ENCODE measurements at places on chromosomes 5 and 9.

GRCh38 chr5:134742134-134742533 lies 3.8 kb downstream of the CAMLG start:
- DNase-seq, result no peak

GRCh38 chr9:88984543-88984883 lies 6.8 kb upstream of the S1PR3 start:
- no peak for DNase-seq

DNA sequence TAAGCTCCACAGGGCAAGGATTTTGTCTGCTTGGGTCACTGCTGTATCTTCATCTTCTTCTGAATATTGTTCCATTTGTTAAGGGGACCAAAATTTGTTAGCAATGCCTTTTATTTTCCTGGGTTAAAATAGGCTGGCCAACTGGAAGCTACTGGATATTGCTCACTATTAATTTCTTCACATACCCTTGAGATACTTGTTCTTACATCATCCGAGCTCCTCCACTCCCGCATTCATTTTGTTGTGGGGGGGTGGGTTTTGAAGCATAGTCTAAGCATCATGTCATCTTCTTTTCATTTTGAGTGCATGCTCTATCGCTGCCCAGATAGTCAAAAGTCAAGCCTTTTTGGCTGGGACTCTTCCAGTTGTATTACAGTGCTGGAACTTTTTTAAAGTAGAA lies 42.5 kb upstream of the PIK3R1 start:
- DNase-seq, result no peak

DNA sequence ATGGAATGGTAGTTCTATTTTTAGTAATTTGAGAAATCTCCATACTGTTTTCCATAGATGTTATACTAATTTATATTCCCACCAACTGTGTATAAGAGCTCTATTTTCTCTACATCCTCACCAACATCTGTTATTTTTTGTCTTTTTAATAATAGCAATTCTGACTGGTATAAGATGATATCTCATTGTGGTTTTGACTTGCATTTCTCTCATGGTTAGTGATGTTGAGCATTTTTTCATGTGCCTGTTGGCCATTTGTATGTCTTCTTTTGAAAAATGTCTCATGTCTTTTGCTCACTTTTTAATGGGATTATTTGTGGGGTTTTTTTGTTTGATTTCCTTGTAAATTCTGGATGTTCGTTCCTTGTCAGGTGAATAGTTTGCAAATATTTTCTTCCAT lies 154.4 kb downstream of the ZSWIM6 start:
- DNase-seq, result no peak

DNA sequence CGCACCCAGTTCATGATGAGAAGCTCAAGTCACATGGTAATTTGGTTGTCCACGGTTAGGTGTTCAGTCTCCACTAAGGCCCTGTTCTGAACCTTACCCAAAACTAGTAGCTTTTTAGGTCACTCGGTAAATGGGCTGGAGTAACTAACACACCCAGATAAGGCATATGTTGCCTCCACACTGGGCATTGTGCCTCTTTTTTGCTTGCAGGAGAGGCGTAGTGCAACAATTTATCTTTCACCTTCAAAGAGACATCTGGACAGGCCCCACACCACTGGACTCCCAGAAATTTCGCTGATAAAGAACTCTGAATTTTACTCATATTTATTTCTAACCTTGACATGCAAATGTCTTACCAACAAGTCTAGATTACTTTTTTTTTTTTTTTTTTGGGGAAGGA lies 16.8 kb upstream of the PTGES start:
- DNase-seq, result no peak

DNA sequence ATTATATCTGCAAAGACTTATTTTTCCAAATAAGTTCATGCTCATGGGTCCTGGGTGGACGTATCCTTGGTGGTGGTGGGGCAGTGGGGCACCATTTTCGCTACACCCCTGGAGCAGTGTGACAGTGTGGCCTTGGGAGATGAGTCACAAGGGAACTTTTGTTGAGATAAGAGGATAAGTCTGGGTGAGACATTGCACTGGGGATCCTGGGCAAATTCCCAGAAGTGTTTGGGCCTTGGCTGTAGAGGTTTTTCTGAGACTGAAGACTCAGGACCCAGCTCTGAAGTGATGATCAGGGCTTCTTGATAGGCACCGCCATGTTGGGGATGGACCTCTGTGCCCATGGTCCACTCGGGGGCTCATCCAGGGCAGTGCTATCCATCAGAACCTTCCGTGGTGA lies 149.4 kb downstream of the MACROH2A1 start:
- DNase-seq, result no peak

DNA sequence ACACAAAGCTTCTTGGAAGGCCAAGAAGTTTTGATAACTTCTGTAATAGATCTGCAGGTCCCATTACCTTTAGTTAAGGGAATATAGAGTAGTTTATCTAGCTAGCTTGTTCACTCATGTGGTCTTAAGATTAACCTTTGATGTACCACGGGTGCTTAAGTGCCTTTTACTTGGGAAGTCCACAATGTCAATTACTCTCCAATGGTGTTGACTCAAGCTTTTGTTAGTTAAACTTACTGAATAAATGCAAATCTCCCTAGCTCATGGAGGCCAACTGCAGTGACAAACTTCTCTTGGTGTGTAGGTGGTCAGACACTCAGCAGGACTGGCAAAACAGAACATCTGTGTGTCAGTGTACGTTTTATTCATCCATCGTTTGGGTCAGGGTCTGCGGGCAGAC lies 501.5 kb downstream of the ELAVL2 start:
- DNase-seq, result no peak

- no peak for DNase-seq
These were observed 31.5 kb upstream of the SGCD start for GRCh38 chr5:156295431-156295830.

DNA sequence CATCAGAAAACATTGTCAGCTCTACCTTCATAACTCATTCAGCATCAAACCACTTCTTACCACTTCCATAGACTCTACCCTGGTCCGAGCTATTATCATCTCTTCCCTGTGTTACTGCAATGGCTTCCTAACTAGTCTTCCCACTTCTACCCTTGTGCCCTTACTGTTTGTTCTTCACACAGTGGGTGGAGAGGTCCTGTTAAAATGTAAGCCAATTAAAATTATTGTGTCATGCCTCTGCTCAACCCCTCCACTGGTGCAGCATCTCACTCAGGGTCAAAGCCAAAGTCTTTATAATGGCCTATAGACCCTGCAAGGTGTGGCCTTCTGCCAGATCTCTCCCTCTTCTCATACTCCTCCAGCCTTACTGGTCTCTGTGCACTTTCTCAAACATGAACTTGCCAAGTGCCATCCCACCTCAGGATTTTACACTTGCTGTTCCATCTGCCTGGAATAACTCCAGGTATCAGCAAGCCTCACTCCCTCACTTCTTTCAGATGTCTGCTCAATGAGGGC lies 22.8 kb upstream of the ARAP3 start:
- DNase-seq, result no peak

GRCh38 chr5:143094087-143094521 lies 309.4 kb downstream of the NR3C1 start:
- no peak for DNase-seq

- peak; percentile 40 for DNase-seq
These were observed 647 bp downstream of the SMARCA2 start for GRCh38 chr9:2015581-2016407.

- no peak for DNase-seq
These were observed 276.0 kb upstream of the TUSC1 start for GRCh38 chr9:25954209-25954608.

- no peak for DNase-seq
These were observed 394.2 kb upstream of the IRX2 start for GRCh38 chr5:3145641-3146040.

DNA sequence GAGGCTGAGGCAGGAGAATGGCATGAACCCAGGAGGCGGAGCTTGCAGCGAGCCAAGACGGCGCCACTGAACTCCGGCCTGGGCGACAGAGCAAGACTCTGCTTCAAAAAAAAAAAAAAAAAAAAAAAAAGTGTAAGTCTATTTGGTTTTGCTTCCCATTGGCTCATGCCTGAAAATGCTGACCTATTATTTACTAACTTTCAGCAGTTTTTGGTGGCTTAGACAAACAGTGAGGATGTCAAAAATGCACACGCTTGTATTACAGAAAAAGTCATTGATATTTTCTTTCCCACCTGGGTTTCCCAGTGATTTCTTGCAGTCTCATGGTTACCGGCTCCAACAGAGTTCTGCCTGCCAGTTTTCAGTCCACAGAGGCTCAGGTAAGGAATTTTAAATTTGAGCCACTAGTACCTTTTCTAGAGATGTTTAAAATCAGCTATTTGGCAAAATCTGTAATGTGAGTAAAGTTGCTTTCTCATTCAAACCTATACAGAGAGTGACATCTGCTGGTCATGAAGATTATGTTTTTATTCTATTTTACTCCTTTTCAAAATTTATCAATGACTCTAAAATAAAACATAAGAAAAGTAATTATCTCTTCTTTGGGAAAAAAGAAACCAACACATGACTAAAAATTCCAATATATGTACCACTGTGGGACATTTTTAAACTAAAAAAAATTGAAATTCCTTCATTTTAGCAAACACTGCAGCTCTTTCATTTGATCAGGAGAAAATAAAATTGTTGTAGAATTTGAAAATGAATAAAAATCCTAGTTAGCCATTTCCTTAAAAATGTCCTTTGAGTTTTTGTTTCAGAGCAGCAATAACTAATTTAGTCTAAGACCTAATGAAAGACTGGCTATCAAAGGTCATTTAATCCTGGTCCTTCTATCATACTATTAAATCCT lies 8.8 kb downstream of the FAM200C start:
- no peak for DNase-seq

DNA sequence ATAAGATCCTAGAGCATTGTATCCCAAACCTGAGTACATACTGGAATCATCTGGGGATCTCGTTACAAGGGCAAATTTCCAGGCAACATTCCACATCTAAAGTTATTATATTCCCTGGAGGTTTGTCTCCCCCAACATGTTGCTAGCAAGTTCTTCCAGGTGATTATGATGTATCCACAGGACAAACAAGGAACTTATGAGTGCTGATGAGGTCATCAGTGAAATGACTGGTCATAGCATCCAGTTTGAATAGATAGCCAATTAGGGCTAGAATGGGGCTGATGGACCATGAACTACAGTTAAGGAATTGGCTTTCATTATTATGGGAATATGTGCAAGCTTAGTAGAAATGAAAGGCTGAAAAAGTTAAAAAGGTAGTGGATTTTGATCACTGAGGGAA lies 115.2 kb downstream of the CWC27 start:
- no peak for DNase-seq

GRCh38 chr5:146745931-146746577 lies 132.5 kb downstream of the PPP2R2B start:
- DNase-seq, result no peak

- no peak for DNase-seq
These were observed 90.5 kb downstream of the ADAMTS2 start for GRCh38 chr5:179254638-179255271.

- no peak for DNase-seq
These were observed 694.1 kb upstream of the C9orf72 start for GRCh38 chr9:28267351-28267750.

- DNase-seq, result no peak
These were observed 78.0 kb downstream of the OTULIN start for GRCh38 chr5:14742498-14742897.

DNA sequence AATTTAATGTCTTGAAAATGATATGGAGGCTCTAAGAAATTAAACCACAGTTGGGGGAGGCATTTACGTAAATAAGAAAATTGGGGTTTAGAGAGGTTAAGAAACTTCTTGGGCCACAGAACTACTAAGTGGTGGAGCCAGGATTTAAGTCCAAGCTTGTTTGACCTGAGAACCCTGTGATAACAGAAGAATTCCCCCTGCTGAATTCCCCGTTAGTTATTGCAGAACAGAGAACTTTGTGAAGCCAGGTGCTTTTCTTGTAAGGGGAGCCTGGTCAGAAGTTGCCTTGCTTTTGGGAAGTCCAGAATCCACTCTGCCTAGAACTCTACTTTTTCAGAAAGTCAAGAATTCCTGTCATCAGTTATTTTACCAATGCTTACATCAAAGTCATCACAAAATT lies 309.3 kb upstream of the SEMA6A start:
- DNase-seq, result no peak

GRCh38 chr5:34001241-34001841 lies 6.5 kb downstream of the AMACR start:
- no peak for DNase-seq

- DNase-seq, result no peak
These were observed 2.5 kb upstream of the RGMB start for GRCh38 chr5:98770911-98771322.

DNA sequence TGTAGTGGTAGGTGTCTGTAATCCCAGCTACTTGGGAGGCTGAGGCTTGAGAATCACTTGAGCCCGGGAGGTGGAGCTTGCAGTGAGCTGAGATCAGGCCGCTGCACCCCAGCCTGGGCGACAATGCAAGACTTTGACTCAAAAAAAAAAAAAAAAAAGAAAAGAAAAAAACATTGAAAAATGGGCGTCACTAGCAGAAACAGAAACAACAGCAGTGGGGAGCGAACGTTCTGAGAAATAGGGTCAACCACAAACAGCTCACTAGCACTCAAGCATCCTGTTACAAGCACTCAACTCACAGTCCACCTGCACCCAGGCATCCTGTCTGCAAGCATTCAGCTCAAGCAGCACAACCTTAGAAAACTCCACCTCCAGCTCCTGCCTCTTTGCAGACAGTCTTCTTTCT lies 17.2 kb downstream of the TRIM14 start:
- DNase-seq, result peak; percentile 72

DNA sequence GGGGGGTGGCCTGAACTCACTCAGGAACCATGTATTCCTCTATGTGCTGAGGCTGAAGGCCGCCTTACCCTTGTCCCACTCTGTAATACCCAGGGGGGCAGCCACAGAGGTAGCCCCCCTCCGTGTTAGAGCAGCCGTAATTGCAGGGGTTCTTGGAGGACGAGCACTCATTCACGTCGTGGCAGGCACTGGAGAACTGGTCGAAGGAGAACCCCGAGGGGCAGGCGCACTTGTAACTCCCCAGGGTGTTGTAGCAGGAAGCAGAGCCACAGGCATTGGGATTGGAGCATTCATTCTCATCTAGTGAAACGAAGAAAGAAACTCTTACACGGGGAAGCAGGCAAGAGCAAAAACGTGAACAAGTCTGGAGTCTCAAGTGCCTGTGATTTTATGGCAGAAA lies 179.8 kb downstream of the SLC12A2 start:
- no peak for DNase-seq

DNA sequence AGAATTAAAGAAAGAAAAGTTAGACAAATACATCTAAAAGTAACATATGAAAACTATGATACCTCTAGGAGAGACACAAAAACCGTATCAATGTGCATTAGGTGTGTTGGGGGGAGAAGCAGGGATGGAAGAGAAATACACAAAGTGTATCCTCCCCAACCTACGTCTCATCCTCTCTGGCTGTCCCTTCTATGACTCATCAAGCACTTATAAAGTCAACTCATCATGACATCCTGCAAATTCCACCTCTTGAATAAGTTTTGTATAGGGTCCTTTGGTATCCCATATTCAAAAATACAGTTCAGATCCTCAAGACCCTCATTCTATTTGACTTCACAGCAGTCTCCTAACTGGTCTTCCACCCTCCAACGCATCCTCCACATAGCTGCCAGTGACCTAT lies 917.6 kb upstream of the DMAC1 start:
- no peak for DNase-seq

- no peak for DNase-seq
These were observed 251.7 kb upstream of the PANK3 start for GRCh38 chr5:168830833-168831232.
